ENCODE measurements at places on chromosomes 12 and 14. TPM values are rescaled to one million over a fixed set of nuclear protein-coding genes. Genes with fewer than 3 reads are reported as not detected.

KRT75 gene
- not detected for total RNA-seq

ORAI1 gene
- 7.6 TPM for total RNA-seq

MFAP5 gene
- total RNA-seq: 32.8 TPM

IL22 gene
- total RNA-seq: not detected

AACS gene
- total RNA-seq: 33.7 TPM

AQP5 gene
- not detected for total RNA-seq

TCTN2 gene
- total RNA-seq: 6.3 TPM

COPZ1 gene
- total RNA-seq: 79.6 TPM

GRCh38 chr14:55348766-55349453, 62.7 kb downstream of the ATG14 start:
- no peak for DNase-seq

DNA sequence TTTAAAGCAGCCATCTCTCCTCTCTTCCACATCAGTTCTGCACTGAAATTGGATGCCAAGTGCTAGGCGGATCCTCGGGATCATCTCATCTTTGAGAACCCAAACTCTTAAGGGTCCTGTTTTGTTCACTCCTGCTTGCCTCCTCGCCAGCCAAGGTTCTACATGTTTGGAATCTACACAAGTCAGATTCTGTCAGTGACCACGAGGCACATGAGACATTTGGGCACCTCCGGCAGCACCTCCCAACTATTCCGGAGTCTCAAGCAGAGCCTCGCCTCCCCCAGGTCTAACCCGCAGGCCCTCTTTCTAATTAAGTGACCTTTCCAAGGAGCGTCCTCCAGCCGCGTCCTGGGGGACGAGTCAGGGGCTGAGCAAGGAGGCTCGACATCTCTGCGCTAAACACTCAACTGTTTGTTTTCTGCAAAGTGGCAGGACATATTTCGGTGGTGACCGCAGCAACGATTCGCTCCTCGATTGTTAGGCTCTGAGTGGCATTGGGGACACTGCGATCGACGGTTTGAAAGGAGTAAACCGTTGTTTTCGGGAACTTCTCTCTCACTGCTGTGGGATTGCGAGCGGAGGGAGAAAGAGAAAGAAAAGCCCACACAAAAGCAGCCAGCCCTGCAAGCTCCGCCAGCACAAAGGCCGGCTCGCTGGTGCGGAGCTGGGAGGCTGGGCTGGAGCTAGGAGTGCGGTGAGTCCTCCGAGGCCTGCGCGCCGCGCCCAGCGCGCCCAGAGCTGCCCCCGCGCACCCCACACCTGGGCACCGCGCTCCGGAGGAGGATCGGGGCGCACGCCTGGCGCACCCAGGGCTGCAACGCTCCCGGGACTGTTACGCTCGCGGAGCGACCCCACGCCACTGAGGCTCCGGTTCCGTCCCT, 640 bp downstream of the ARMH4 start:
- DNase-seq: no peak

- no peak for DNase-seq
Observed at GRCh38 chr12:124716208-124717130, 147.2 kb downstream of the SCARB1 start.

DNA sequence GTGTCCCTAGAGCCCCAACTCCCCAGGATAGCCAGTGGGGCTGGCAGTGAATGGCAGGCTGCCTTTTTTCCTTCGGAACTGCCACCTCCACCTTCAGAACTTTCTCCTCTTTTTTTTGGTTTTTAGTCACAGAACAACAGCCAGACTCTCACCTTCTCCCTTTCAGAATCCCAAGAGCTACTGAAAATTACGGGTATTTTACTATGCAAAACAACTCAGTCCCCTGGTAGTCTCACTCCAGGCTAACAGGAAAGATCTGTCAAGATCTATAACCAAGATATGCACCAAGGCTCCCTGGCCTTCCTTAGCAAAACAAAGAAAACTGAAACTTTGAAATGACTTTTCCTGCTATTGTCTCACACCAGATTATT, 12.5 kb downstream of the PLEKHG6 start:
- no peak for DNase-seq

- DNase-seq: no peak
Observed at GRCh38 chr12:100986595-100987547, 192.3 kb downstream of the ANO4 start.

GRCh38 chr12:83859021-83859420, 1053.6 kb downstream of the SLC6A15 start:
- no peak for DNase-seq

- DNase-seq: no peak
Observed at GRCh38 chr12:5488626-5488955, 56.7 kb downstream of the NTF3 start.

DNA sequence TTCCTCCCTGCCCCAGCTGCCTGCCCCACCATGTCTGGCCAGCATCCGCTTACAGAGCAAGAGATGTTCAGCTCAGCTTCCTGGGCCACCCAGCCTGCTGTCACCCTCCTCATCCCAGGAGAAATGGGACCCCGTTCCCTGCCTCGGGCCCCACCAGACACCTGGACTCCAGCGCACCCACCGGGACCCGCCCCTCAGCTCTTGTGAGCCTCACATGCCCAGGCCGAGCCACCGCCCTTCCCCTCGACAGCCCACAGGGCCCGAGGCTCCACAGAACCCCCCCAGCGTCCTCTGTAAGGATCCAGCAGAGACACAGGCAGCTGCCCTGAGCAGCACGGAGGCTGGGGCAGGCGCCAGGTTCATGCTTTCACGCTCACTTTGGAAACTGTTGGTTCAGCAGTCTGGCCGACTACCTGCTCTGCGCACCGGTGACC, 18.4 kb upstream of the C14orf180 start:
- no peak for DNase-seq

GRCh38 chr12:102394200-102394599, 86.2 kb downstream of the IGF1 start:
- no peak for DNase-seq

GRCh38 chr14:105014032-105014431, 6.9 kb downstream of the CDCA4 start:
- no peak for DNase-seq

GRCh38 chr14:54148251-54148650, 191.6 kb upstream of the BMP4 start:
- DNase-seq: no peak

GRCh38 chr12:120199595-120200306, 1.2 kb downstream of the RPLP0 start:
- DNase-seq: no peak

DNA sequence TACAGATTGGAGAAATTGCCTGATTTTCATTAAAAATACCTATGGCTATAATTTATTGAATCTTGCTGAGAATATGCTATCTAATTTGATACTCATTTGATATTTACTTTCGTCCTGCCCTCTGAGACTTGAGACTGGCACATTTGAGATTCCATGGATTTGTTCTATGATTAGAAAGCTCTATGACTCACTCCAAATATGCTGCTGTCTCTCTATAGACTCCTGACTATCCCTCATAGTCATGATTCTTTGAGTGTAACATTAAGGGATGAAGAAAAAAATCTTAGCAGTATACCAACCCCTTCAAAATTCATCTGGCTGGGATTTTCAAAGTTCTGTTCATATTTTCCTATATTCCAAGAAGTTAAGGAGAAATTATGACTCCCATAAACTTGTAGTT, 191.9 kb downstream of the LRIG3 start:
- no peak for DNase-seq

DNA sequence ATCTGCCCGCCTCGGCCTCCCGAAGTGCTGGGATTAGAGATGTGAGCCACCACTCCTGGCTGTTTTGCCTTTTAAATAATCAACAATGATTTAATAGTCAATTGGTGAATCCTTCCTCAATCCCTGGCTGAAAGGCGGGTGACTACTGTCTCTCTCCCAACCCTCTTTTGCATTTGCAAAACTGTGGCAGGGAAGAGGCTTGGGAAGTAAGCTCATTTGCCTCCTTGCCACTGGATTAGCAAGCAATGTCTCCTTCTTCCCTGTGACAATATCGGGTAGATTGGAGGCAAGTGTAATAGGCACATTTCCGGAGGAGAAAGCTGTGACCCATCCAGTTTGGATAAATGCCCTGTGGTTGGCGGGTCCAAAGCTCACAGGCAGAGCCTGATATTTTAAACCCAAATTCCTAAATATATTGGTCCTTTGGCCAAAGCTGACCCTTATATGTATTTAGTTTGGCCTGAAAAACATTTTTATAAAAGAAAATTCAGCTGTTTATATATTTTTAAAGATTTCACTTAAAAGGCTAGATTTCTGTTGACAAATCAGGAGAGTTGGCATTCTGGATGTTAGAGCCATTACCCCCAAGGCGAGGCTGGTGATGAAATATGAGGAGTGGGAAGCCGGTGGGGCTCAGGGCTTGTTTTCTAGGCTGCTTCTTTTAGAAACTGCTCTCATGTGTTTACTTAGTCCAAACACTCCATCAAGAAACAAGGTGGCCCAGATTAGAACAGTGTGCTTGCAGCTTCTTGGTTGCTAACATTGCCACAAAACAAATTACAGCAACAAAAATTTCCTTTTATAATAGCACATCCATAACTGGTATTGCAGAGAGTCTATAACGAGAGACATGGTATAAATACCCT, 646.9 kb upstream of the TMEM132C start:
- DNase-seq: no peak

GRCh38 chr12:22624548-22624869, 462 bp upstream of the ETNK1 start:
- no peak for DNase-seq

GRCh38 chr12:79069009-79069408, 204.4 kb downstream of the SYT1 start:
- no peak for DNase-seq

GRCh38 chr12:75446857-75447256, 33.7 kb upstream of the GLIPR1 start:
- DNase-seq: no peak

DNA sequence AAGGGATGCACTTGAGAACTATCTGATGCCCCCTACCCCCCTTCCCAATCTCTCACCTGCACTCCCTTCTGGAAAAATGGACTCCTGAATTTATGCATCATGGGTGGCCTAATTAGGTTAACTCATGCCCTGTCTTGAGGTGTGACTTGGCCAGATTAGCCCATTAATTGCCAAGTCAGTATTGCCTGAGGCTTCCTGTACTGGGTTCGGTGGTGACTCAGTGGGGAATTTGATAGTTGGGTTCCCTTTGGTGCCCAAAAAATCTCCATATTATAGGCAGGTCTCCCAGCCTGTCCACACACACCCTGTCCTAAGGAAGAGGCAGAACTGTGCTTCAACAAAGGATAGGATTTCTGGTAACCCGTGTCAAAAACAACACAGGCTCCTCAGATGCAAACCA, 146.1 kb downstream of the CHST11 start:
- no peak for DNase-seq

GRCh38 chr12:57475271-57476161, 4.2 kb downstream of the ARHGAP9 start:
- no peak for DNase-seq

DNA sequence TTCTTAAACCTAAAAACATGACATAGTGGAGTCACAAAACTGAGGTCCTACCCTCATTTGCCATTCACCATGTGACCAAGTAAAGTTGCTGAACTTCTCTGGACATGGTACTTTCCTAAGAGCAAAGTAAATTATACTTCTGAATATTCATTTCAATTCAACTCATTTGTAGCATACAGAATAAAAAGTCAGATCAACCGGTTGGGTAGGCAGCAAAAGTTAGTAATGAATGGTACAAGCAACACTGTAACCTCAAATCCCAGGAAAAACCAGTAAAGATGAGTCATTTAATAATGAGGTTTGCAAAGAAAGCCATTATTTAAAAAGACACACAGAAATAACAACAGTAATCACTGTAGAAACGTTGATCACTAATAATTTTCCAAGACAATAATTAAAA, 8.7 kb downstream of the POLE2 start:
- DNase-seq: no peak

DNA sequence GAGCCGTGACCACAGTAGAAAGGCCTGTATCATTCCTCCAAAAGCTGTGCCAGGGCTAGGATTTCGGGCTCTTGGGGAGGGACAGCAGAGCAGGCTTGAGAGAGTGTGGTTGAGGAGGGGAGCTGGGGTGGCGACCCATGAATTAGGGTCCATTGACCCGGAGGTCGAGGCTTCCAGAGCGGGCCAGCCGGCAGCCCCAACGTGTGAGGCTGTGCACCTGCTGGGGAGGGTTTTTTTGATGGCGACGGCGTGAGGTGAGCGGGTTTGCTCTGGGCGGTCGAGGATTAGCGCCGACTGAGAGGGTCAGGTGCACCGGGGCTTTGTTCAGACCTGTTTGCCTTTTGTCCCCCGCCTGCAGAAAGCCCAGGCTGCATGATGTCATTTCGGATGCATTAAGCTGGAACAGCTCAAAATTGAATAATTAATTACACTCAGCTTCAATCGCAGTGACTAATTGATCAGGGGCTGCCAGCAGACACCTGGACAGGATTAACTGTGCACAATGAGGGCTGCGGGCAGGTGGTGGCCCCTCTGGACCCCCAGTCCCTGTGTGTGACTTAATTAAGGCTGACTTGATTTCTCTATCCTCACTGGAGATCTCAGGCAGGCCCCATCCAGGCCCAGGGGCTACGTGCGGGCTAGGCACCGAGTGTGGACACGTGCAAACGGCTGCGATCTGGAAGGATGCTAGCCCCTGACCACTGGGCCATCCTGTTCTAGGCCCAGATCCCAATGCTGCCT, 42.1 kb upstream of the MEG3 start:
- no peak for DNase-seq

- DNase-seq: peak; percentile 85
Observed at GRCh38 chr12:67648521-67649260, at the start of gene DYRK2. TSS of gene DYRK2 (plus strand) at chr12:67648745. CDS start at chr12:67649134, 389 bp downstream.

DNA sequence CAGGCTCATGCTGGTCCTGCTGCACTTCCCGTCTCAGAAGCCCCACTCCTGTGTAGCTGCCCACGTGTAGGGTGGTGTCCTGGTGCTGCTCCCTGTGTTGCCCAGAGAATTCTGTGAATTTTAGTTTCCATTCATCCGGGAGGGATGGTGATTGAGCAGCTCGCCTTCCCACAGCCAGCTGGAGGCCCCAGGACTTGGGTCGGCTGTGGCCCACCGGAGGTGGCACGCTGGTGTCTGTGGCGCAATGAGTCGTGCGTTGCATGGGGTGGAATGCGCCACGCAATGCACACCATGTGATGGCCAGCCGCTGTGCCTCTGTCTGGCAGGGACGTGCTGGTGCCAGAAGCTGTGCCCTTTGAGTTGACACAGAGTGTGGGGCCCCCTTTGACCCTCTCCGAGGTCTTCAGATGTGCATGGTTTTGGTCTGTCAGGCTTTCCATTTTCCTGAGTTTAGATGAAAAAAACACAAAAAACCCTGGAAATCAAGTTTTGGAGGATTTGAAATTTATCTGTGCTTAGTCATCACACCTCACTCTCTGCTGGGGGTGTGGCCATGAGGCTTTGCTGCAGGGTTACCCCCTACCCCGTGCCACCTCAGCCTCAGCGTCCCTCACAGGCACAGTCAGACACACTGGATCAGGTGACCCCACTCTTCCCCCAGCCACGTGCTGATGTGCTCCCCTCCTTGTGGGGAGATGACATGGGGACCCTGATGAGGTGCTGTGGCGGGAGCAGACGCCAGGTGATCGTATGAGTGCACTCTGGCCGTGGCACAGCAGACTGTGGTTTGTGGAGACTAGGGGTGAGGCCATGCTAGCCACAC, 64.6 kb downstream of the EP400 start:
- DNase-seq: no peak

All from transverse colon (tissue), 4 donors.